ENCODE measurements at places on chromosomes 7 and 10. TPM values are rescaled to one million over a fixed set of nuclear protein-coding genes. Genes with fewer than 3 reads are reported as not detected.

- no peak for DNase-seq
These were observed 50.0 kb upstream of the KCNMA1 start for GRCh38 chr10:77687621-77688020.

The OPN1SW gene
- not detected for total RNA-seq

DNA sequence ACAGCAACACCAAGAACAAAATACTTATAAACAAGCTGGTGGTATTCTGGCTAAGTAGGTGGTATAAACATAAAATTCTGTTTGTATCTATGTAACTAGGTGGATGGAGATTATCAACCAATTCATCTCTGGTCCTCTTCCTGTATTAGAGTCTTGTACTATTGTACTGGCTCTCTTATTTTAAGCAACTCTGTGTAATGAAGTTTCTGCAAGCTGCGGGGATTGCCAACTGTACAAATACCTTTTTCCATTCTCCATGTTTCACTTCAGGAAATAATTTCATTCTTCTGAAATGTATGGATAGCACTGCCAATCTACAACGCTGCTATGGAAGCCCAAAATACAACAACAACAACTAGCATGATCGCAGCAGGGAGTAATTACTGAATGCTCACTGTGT lies 44.8 kb downstream of the JAZF1 start:
- no peak for DNase-seq

The CHCHD2 gene
- total RNA-seq = 156 TPM

GRCh38 chr7:112997831-112998230 lies 88.8 kb downstream of the GPR85 start:
- no peak for DNase-seq

GRCh38 chr7:46775776-46776175 lies 806.1 kb downstream of the TNS3 start:
- DNase-seq = no peak

The SPDYE3 gene
- not detected for total RNA-seq

GRCh38 chr10:63206576-63206975 lies 73.4 kb downstream of the NRBF2 start:
- DNase-seq = no peak

DNA sequence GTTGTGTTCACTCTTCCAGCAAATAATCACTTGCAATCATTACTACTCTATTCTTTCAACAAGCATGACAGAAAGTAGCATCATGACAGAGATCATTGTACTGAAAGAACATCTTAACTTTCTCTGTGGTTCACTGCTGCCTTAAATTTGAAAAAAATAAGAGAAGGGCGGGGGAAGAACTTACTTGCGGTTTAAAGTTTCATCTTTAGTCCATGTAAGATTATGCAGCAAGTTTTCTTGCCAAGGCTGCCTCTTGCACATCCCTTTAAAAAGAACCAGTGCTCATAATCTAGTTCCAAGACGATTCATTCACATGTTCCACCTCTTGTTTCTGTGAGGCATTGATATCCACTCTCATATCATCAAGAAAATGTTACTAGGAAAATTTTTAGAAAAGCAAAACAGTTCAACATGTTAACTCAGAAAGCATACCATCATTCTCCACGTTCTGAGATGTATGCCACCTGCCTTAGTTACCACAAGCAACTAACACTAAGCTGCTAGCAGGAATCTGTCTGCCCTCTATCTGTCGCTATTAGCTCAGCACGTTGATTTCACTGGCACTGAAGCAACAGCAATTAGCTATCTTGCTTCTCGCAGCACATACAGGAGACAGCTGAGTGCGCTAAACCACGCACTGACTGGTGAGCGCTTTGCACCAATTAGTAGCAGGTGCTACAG lies at the start of gene PCDH15:
PCDH15 (minus strand) TSS at position 491 of the 681 bp plus-strand sequence. CDS start 136,969 bp downstream, outside the sequence.
- DNase-seq = peak; percentile 18

The HOXA1 gene
- total RNA-seq = 2.0 TPM

DNA sequence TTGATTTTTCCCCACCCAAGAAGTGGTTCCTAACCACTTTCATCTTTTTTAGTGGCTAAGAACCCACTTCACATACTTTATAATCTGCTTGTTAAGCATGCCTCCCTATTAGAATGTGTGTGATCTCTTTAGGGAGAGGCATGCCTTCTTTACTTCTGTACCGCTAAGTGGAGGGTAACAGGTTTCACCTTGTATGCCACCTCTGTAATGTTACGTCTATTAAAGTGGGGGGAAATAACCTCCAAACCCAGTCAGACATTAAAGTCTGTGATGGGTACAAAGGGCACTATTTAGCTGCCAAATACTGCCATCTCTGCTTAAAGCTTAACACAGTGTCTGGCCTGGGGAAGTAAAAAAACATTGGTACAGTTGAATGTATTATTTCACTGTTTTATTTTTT lies 51.9 kb downstream of the EPC1 start:
- no peak for DNase-seq

DNA sequence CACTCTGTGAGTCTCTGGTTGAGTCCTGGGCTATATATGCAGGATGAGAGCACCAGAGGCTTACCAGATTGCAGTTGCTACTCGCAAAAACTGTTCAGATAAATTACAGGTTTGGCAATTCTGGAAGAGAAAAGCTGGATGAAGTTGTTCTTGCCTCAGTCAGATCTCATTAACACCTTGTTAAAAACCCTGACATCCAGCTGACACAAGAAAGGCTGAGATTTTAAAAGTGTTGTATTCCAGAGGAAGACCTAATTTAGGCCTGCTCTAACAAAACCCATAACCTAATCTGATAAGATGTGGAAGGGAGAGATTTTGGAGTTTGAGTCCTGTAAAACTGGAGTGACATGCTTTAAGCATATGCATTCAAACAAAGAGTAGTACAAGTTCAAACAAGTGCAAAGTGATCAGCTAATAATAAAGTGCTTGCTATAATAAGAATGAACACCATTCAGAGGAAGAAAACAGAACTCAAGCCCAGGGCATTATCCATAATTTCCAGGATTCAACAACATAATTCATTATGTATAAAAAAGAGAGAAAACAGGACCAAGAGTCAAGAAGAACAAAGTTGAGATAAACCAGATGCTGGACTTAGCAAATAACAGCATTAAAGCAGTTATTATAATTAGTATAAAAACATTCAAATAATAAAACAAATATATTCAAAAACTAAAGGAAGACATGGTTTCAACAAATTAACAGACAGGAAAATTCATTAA lies 135.5 kb downstream of the CD36 start:
- no peak for DNase-seq

- DNase-seq = no peak
These were observed 36.9 kb upstream of the PTF1A start for GRCh38 chr10:23155169-23155568.

DNA sequence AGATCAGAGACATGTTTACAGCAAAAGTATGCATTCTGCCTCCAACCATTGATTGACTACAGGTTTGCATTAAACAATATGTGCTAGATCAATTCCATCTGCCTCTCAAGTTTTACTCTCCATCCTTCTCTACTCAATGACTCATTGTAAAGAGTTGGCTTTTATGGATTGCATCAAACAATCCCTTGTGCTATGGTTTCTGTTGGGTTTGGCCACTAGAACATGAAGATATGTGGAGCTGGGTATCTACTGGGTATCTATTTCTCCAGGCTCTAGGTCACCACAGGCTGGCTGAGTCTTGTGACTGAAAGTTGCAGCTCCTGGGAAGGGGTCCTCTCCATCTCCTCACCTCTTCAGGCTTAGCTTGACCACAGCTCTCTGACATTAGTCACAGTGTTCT lies 204.7 kb downstream of the DGKI start:
- no peak for DNase-seq

The PLEKHA1 gene
- total RNA-seq = 59.5 TPM

- no peak for DNase-seq
These were observed 666 bp downstream of the NRG3 start for GRCh38 chr10:81875467-81876252.

DNA sequence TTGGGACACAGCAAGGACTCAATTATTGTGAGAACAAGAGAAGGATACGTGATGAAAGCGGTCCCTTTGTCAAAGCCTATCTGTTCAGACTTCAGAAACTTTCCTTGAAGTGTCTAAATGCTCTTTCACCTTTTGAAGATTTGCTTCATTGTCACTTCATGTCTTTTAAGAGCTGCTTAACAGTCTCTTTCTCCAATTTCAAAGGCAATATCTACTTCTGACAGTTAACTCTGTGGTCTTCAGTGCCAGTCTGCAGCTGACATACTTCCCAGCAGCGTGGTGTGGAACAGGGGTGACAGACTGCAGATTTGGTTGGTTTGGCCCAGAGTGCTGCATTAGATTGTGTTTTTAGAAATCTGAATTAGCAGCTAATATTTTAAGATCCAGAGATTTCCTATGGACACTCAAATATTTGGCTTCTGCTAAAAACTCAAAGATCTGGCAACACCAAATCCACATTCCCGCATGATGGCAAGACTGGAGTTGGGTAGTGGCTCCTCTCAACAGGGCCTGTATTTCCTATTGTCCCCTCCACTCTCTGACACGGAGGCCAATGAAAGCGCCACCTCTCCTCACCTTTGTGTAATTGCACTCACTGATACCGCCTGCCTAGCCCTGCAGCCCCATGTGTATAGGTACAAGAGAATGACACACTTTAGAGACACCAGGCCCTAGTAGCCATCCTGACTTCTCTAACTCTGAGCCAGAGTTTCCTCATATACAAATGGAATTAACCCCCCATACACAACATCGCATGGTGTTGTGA lies 11.5 kb downstream of the SCRN1 start:
- DNase-seq = no peak

DNA sequence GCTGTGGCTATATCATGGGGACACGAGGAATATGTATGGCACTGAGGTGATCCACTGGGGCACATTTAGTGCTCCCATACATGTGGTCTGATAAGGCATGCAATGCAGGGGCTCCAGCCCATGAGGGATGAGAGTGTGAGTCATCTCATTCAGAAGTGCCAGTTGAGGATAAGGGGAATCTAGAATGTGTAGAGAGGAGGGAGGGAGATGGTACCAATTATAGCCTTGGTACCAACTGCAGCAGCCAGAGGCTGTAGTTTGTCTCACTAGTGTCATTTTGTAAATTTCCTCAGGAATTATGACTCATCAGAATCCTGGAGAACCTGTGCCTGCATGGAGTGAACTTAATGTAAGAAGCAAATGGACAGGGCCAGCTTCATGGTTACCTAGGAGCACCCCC lies 46.2 kb downstream of the LAMB4 start:
- DNase-seq = no peak

DNA sequence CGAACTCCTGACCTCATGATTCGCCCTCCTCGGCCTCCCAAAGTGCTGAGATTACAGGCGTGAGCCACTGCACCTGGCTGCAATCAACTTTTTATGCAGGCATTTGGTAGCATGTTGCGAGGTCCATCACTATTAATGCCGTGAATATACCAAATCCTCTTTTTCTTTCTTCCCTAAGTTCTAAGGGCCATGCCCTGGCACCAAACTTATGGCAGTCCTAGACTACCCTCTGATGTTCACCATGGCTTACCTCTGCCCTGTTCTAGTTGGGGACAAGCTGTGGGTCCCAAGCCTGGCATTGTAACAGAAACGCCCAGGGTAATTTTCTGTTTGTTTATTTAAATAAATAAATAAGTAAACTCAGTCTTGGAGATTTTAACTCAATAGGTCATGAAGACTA lies 13.3 kb downstream of the PRSS2 start:
- no peak for DNase-seq

GRCh38 chr7:137983323-137984008 lies 18.4 kb downstream of the CREB3L2 start:
- DNase-seq = no peak

DNA sequence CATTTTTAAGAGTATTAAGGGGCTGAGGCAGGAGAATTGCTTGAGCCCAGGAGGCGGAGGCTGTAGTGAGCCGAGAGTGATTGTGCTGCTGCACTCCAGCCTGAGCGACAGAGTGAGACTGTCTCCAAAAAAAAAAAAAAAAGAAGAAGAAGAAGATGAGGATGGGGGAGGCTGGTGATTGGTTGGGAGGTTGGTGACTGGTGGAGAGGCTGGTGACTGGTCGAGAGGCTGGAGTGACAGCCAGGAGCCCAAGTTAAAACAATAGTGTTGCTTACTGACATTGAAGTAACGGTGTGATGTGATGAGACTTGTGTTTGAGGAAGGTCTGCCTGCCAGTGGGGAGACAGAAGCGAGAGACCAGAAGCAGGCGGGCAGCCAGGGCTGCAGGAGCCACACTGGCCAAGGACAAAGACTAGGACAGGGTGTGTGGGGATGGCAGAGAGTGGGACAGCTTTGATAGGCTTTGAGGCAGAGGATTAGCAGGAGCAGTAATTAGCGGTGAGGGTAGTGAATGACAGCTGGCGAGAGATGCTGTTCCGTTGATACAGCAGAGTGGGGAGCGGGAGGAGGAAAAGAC lies 4.9 kb downstream of the SRRT start:
- no peak for DNase-seq

DNA sequence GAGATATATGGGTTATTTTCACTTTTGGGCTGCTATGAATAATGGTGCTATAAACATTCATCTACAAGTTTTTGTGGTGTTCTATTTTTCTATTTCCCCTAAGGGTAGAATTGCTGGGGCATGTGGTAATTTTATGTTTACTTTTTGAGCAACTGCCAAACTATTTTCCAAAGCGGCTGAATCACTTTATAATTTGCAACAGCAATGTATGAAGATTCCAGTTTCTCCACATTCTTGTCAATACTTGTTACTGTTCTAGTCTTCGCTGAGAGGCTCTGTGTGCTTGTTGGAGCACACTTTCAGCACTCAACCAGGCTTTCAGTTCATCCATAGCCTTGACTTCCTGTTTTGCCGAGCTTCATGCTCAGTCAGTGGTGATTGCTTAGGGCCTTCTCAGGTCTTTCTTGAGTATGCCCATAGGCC lies 39.0 kb downstream of the ADK start:
- peak; percentile 79 for DNase-seq

- DNase-seq = peak; percentile 23
These were observed 36.8 kb downstream of the CTBP2 start for GRCh38 chr10:125123476-125124114.

- DNase-seq = peak; percentile 31
These were observed 5.4 kb upstream of the HSPB1 start for GRCh38 chr7:76296743-76297740.

The SFTPA1 gene
- total RNA-seq = not detected

DNA sequence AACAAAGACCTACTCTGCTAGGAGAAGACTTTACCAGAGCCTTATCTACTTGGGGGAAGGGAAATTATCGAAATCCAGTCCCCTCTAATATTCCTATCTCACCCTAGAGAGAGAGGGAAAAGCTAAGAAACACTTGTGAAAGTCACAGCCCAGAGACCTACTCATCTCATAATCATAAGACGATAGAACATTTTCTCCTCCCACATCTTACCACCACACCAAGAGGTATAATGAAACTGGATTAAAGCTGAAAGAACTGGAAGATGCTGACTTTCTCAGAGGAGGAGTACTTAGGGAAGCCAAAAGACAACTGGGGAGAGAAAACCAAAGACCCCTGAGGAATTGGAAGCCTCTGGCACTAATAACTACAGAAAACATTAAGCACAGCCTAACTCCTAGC lies 10.8 kb upstream of the CPA5 start:
- no peak for DNase-seq

- no peak for DNase-seq
These were observed 142.1 kb downstream of the PHTF2 start for GRCh38 chr7:77940647-77941046.

- DNase-seq = no peak
These were observed 861 bp upstream of the USP6NL start for GRCh38 chr10:11612021-11613001.

- DNase-seq = no peak
These were observed 325.6 kb downstream of the ZWINT start for GRCh38 chr10:56035489-56035888.

The TMEM213 gene
- total RNA-seq = not detected

GRCh38 chr7:23956772-23957576 lies 247.0 kb downstream of the STK31 start:
- no peak for DNase-seq

Data from urinary bladder (tissue), 4 donors.